ENCODE measurements at places on chromosomes 4 and X.

GRCh38 chrX:141183000-141183399, 6.1 kb upstream of the LDOC1 start:
- no peak for DNase-seq

GRCh38 chr4:90159193-90159592, 32.0 kb downstream of the CCSER1 start:
- no peak for DNase-seq

- DNase-seq = no peak
Observed at GRCh38 chr4:102537269-102537668, 36.1 kb downstream of the NFKB1 start.

GRCh38 chrX:25737540-25737939, 400.6 kb upstream of the MAGEB18 start:
- no peak for DNase-seq

GRCh38 chrX:7139202-7140081, 8.1 kb upstream of the STS start:
- DNase-seq = no peak

- DNase-seq = no peak
Observed at GRCh38 chrX:48835524-48836329, at the start of gene PCSK1N. PCSK1N (minus strand) TSS chrX:48835610; CDS start chrX:48835532, 78 bp downstream.
